ENCODE measurements at places on chromosomes 7 and 10. TPM values are rescaled to one million over a fixed set of nuclear protein-coding genes. Genes with fewer than 3 reads are reported as not detected.

DNA sequence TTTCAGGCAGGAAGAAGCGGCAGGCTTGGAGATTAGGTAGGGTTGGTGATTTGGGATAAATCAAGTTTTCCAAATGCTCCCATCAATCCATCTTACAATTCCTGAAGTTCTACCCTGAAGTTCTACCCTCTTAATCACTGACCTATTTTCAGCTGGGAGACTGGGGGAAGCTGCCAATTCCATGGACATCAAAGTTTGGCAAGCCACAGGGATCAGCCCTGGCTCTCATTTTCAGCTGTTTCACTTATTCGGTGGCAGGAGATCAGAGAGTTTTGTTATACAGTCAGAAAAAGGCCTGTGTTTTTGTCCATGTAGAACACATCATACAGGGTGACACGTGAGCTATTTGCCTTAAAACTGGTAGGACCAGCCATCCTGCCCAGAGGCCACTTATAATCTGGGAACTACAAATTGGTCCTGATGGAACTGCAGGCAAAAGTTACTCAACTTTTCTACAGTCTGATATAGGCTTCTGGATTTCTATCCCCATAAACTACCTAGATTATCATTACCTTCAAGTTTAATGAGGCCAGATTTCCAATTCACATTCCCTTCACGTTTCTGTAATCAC lies 112.9 kb upstream of the ZNF746 start:
- DNase-seq, result no peak

- DNase-seq, result no peak
Measured at GRCh38 chr7:30778255-30779025, 7.2 kb downstream of the MINDY4 start.

DNA sequence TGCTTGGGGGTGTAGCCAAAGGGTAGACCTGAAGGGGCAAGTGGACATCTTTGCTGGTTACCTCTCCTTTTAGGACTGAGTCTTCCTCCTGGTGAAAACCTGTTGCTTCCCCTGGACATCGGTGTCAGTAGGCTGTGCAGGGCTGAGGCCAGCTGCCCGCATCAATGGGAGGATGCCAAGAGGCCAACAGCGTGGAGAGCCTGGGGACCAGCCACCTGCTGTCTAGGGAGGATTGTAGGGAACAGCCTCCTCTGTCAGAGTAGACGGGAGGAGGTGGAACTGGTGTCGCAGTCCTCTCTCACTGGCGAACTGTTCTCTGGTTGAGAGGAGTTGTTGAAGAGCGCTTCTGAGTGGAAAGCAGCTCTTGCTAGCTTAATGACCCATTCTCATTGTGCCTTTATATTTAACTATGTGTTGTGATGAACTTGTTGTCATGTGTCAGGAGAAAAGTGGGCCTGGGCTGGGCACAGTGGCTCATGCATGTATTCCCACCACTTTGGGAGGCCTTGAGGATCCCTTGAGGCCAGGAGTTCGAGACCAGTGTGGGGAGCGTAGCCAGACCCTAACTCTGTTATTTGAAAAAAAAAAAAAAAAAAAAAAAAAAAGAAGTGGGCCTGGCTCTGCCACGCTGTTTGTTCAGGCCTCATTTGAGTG lies 1.8 kb downstream of the SUFU start:
- no peak for DNase-seq

DNA sequence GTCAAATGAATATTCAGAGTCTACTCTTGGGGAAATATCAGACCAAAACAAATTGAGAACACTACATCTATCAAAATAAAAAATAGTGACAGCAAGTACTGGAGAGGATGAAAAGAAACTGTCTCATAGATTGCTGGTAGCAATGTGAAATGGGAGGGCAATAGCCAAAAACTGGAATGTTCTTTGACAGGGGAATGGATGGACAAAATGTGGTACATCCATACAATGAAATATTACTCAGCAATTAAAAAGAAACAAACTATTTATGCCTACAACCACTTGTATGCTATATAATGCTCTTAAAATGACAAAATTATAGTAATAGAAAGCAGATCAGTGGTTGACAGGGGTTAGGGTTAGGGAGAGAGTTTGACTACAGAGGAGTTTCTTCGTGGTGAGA lies 46.0 kb downstream of the CYP51A1 start:
- DNase-seq, result no peak

DNA sequence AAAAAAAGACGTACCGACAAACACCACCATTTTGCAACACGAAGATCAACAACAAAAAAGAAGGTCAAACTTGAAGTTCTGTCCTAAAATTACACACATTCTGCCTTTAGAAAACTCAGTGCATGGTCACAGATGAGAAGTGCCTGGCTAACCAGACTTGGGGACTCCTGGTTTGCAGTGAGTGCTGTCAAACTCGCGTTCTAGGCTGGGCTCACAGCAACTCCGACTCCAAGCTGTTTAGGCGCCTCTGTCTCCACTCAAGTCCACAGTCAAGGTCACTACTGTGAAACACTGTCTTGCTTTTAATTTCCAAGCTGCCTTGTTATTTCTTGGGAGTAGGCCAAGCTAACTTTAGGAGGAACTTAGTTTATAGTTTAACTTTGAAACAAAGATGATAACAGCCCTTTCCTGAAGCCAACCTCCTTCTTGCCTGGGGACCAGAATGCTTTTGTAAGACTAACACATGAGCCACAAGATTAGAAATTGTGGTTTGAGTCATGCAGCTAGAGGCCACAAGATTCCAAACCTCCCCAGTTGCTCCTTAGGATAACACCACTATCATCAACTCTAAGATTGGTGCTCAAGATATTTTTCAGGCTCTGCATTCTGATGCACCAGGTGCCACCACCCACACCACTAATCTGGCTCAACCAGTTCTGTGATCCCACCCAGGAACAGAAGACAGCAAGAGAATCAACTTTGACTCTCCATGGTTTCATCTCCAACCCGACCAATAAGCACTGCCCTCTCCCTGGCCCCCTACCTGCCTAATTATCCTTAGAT lies 1.1 kb upstream of the DNAAF5 start:
- DNase-seq, result no peak

- no peak for DNase-seq
Measured at GRCh38 chr7:24659505-24659904, 86.3 kb downstream of the PALS2 start.

- DNase-seq, result no peak
Measured at GRCh38 chr10:30751678-30752331, 122.3 kb upstream of the LYZL2 start.

DNA sequence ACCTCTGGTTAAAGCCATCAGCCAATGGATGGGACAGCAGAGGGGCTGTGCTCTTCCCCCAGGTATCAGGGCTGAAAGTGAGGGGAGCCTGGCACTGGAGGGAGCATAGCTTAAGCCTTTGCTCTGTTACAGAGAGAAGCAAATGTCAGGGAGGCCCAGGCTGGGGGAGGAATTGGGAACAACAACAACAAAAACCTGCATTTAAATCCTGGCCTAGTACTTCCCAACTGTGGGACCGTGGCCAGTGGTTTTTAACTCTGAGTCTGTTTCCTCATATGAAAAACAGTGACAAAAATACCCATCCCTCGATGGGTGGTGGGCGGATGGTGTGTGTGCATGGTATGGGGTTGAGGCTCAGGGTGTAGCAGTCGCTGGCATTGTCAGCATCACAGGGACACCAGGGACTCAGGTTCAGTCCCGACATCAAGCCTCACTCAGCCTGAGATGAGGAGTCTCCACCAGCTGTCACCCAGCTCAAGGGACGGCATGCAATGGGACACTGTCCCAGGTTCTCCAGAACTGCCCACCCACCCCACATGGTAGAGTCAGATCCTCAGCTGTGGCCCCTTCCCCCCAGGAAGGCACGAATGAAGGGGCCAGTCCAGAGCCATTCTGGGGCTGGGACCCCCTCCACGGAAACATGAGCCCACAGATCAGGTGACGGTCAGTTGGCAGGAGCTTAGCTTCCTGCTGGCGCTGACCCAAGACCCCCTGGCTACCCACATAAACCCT lies 74.5 kb downstream of the AFAP1L2 start:
- DNase-seq, result no peak

- no peak for DNase-seq
Measured at GRCh38 chr10:48210966-48211365, 63.5 kb downstream of the FRMPD2 start.

DNA sequence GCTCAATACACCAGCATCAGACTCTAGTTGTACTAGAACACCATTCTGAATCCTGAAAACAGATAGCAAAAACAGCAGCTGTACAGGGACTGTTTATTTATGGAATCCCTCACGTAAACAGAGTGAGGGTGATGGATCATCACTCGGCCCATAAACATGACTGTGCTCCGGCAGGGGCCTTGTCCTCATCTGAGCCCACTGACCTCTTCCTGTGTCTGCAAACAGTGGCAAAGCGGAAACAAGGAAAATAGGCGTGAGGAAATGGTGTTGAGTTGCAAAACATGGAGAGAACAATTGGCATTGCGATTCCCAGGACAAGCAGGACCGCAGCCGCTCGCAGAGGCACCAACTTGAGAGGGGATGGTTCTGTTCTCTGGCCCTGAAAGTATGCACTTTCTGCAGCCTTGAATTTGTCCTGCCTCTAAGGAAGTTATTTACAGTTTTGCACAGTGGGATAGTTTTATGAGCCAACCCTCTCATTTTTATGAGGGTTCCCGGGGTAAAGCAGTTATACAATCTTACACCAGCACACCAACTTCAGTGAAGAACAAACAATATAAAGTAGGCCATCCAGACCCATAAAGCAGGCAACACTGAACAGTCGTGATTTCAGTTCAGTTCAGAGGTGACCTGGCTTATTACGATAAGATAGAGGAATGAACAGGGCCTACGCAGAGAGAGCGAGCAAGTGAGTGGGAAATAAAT lies 248.0 kb upstream of the FZD8 start:
- no peak for DNase-seq

GRCh38 chr7:78020874-78021249 lies 222.3 kb downstream of the PHTF2 start:
- DNase-seq, result no peak

GRCh38 chr10:89162596-89162995 lies 44.5 kb downstream of the CH25H start:
- no peak for DNase-seq

DNA sequence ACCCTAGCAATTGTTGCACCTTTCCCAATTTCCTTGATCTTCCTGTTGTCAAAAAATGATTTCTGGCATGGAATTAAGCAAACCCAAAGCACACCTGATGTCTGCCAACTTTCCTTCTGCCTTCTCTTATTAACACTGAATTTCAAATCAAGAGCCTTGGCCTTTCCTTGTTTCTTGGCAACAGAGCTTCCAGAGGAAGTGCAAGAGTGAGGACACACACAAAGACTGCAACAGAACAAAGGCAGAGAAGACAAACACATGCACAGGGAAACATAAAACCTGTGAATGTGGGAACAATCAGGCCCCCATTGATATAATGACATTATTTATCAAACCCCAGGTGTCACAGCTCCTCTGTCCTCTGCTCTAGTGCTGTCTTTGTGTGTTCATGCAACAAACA lies 73.0 kb upstream of the IL6 start:
- no peak for DNase-seq

The PRRT4 gene
- not detected for total RNA-seq

The ASIC3 gene
- 2.5 TPM for total RNA-seq

The MRLN gene
- not detected for total RNA-seq

The HOXA6 gene
- total RNA-seq, result 11.8 TPM

The RAB19 gene
- total RNA-seq, result 3.6 TPM

The SLC18A3 gene
- total RNA-seq, result not detected

The SSC4D gene
- 1.2 TPM for total RNA-seq
